Lung (tissue), 17 donors: ENCODE measurements at places on chromosomes 7 and 10. TPM values are rescaled to one million over a fixed set of nuclear protein-coding genes. Genes with fewer than 3 reads are reported as not detected.

- no peaks in the 10 kb centered on the region for H3K36me3 ChIP-seq
- H3K4me1 ChIP-seq: no peaks in the 10 kb centered on the region
- H3K27ac ChIP-seq: no peak overlapping the region
- no peak overlapping the region for H3K4me3 ChIP-seq
- H3K27me3 ChIP-seq: no peaks in the 10 kb centered on the region
- DNase-seq: no peak
Observed at GRCh38 chr7:37142958-37143357, 305.7 kb downstream of the ELMO1 start.

DNA sequence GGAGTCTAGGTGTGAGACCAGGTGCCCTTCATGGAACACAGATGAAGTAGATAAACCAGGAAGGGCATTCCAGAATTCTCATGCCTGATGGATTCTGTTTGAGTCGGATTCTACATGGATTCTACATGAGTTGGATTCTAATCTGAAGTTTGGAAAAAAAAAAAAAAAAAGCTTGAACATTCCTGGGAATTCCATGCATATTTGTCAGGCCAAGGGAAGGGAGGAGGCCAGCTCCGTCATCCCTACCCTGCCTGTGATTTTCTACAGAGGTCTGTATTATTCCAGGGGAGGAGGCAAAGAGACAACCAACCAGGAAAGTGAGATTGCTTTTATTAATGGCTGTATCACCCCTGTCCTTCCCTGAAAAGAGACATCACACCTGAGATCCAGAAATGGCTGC lies 27.8 kb upstream of the EBLN1 start:
- no peak for DNase-seq
- no peak overlapping the region for H3K4me3 ChIP-seq
- H3K4me1 ChIP-seq: no peaks in the 10 kb centered on the region
- no peaks in the 10 kb centered on the region for H3K36me3 ChIP-seq

DNA sequence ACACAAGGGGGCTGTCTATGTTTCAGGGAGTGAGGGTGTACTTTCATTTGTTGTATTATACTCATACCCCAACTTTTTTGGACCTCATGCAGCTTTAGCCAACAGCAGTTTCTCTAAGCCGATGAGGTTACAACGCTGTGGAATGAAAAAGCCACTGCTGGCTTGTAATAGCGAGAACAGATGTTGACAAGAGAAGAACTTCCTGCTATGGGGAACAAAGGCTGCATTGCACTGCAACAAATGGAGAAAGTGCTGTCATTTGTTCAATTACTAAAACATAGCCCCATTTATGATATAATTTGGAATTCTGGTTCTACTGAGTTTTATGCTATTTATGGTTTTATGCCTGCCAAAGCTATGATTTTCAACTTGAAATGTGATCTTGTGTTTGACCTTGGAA lies 104.2 kb upstream of the TMEM72 start:
- no peak overlapping the region for H3K27ac ChIP-seq
- no peak overlapping the region for H3K4me3 ChIP-seq
- H3K4me1 ChIP-seq: peaks cover 13% of the 10 kb centered on the region
- DNase-seq: no peak

DNA sequence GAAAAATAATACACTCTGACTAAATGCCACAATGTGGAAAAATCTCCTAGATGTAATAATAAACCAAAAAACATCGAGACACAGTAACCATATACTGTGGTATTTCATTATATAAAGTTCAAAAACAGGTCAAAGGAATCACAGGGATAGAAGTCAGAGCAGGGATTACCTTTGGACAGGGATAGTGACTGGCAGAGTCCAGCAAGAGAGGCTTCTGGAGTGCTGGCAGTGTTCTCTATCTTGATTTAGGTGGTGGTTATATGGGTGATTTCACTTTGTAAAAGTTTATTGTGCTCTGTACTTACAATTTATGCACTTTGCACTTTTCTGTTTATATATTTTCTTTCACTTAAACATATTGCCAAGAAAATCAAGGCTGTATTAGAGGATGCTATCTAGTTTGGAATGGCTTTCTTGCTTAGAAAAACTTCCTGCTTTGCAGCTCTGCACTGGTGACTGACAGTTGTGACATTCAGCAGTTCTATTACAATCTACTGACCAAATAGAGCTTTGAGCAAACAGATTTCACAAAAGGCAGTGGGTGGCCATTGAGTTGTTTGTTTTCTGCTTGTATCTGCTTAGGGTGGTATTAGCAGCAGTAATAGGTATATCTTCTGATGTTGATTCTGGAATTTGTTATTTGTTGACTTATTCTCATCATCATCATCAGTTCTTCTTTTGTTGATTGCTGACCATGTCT lies 263.6 kb upstream of the LRGUK start:
- H3K27me3 ChIP-seq: no peaks in the 10 kb centered on the region
- no peak for DNase-seq
- no peak overlapping the region for H3K27ac ChIP-seq
- no peak overlapping the region for H3K4me3 ChIP-seq
- H3K36me3 ChIP-seq: no peaks in the 10 kb centered on the region
- H3K4me1 ChIP-seq: no peaks in the 10 kb centered on the region

DNA sequence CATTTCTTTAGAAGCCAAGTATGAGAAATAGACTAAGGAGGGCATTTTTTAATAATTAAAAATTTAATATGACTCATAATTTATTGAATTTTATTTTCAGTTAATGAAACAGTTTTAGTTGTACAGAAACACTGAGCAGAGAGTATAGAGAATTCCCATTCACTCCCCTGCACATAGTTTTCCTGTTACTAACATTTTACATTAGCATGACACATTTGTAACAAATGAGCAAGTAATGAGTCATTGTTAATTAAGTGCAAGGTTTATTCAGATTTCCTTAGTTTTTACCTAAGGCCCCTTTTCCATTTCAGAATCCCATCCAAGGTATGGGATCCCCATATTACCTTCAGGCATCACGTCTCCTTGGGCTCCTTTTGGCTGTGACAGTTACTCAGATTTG lies 271.5 kb upstream of the FZD8 start:
- H3K4me3 ChIP-seq: no peak overlapping the region
- H3K27me3 ChIP-seq: no peaks in the 10 kb centered on the region
- H3K36me3 ChIP-seq: no peaks in the 10 kb centered on the region
- H3K27ac ChIP-seq: no peak overlapping the region
- no peak for DNase-seq
- no peaks in the 10 kb centered on the region for H3K4me1 ChIP-seq

GRCh38 chr10:119412244-119413092 lies 130.1 kb downstream of the RGS10 start:
- no peaks in the 10 kb centered on the region for H3K36me3 ChIP-seq
- H3K4me1 ChIP-seq: peaks cover 28% of the 10 kb centered on the region
- peak; percentile 77 for DNase-seq
- no peaks in the 10 kb centered on the region for H3K27me3 ChIP-seq

GRCh38 chr10:4652111-4653010 lies 173.6 kb upstream of the AKR1E2 start:
- H3K27me3 ChIP-seq: no peaks in the 10 kb centered on the region
- H3K36me3 ChIP-seq: no peaks in the 10 kb centered on the region
- H3K27ac ChIP-seq: no peak overlapping the region
- peak; percentile 33 for DNase-seq

Gene PRKRIP1
- total RNA-seq: 29.2 TPM

GRCh38 chr10:22230158-22230833 lies 12.5 kb upstream of the EBLN1 start:
- H3K4me1 ChIP-seq: peaks cover 11% of the 10 kb centered on the region
- H3K27me3 ChIP-seq: no peaks in the 10 kb centered on the region
- no peaks in the 10 kb centered on the region for H3K36me3 ChIP-seq

DNA sequence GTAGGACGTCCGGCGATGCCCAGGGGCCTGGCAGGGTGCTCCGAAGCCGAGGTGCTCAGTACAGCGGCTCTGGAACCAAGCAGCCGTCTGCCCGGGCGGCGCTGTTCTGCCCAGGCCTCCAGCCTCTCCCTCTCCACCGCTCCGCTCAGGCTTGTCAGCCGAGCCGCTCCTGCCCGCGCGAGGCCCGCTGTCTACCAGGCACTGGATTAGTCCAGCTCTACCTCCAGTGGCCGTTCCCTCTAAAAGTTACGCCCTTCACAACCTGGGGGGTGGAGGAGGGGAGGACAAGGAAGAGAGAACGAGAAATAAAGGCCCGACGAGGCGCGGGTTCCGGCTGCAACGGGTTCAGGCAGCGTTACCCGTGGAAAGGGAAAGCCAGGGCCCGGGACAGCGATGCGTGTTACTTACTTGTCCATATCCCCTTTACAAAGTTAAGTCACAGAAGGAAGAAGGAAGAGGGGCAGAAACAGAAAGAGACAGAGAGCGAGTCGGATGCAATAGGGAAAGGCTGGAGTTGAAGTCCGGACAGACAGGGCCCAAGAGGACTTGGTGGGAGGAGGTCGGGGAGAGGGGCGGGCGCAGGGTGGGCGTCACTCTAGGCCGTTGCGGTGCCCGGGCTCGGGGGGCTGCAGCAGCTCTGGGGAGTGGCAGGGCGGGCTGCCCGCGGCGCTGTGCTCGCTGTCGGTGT lies 2.8 kb downstream of the SP8 start:
- peaks cover 88% of the 10 kb centered on the region for H3K27me3 ChIP-seq
- peak; percentile 56 for DNase-seq
- H3K4me1 ChIP-seq: peaks cover 2% of the 10 kb centered on the region
- H3K4me3 ChIP-seq: no peak overlapping the region

Gene HECTD2
- total RNA-seq: 50.8 TPM

DNA sequence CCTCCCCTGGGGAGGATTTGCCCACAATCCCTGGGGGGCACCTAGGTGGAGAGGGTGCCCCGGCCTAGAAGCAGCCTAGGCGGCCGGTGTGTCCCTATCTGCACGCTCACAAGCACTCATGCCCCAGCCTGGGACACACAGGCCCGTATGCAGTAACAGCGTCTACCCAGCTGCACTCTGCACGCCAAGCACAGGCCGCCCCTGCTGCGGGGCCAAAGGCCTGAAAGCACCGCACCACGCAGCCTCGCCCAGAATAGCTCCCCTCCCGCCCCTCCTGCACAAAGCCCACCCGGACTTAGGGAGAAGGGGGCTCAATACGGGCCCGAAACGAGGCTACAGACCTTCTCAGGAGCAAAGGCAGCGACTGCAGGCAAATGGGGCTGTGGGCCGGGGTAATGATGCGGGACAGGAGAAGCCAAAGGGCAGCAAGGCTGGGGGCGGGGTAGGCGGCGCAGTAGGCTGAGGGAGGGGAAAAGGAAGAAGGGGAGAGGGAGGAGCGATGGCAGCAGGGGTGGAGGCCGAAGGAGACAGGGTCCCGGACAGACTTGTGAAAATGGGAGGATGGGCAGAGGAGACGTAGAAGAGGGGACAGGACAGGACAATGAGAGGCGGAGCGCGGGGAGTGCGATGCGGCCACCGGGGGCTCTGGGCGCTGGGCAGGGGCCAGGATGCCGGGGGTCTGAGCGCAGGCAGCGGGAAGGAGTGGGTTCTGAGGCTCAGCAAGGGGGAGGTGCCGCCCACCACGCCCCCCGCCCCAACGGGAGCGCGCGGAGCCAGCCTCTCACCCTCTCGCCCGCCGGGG lies 544 bp downstream of the GPRIN2 start:
- H3K4me3 ChIP-seq: peak overlapping the region; percentile 29
- peaks cover 7% of the 10 kb centered on the region for H3K4me1 ChIP-seq
- H3K36me3 ChIP-seq: no peaks in the 10 kb centered on the region
- peak; percentile 57 for DNase-seq

- DNase-seq: no peak
- no peaks in the 10 kb centered on the region for H3K36me3 ChIP-seq
- no peaks in the 10 kb centered on the region for H3K27me3 ChIP-seq
Observed at GRCh38 chr7:150944066-150945042, 33.8 kb downstream of the KCNH2 start.

Gene CYP3A4
- total RNA-seq: 0.37 TPM

GRCh38 chr10:111297351-111297848 lies 220.6 kb downstream of the ADRA2A start:
- no peak overlapping the region for H3K27ac ChIP-seq
- no peaks in the 10 kb centered on the region for H3K36me3 ChIP-seq
- H3K4me3 ChIP-seq: no peak overlapping the region
- H3K27me3 ChIP-seq: no peaks in the 10 kb centered on the region
- DNase-seq: no peak

Gene KLLN
- total RNA-seq: 1.1 TPM

DNA sequence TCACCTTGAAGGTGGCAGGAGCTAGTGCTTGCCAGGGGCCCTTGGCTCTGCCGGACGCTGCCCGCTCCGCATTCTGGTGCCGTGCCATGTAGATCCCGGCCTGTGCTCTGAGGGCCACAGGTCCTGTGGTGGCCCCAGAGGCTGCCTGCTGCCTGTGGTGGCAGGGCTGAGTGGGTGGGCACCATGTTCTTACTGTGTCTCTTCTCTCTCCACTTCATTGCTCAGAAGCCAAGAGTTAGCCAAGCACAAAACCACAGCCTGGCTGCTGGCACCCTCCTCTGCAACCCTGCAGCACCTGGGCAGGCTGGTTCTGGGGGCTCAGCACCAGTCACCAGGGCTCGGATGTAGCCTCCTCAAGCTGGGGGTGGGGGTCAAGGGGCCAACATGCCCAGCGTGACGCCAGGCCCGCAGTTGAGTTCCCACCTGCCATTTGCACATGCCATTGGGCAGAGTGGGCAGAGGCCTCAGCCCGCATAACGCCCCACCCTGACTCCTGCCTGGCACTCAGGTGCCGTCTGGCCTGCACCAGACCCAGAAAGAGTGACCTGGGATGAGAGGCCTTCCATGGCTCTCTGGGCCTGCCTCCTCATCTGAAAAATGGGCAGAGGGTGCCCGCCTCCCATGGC lies 16.3 kb downstream of the ZMIZ1 start:
- H3K27me3 ChIP-seq: no peaks in the 10 kb centered on the region
- H3K27ac ChIP-seq: peak overlapping the region; percentile 80
- peaks cover 20% of the 10 kb centered on the region for H3K4me1 ChIP-seq
- H3K36me3 ChIP-seq: peaks cover 4% of the 10 kb centered on the region
- DNase-seq: no peak
